ENCODE measurements at places on chromosomes 1 and 21. TPM values are rescaled to one million over a fixed set of nuclear protein-coding genes. Genes with fewer than 3 reads are reported as not detected.
A peak's percentile ranks its signal among the peaks of the same experiment; 100 is the strongest.

MAN1C1 gene
- 3.6 TPM for total RNA-seq

DNA sequence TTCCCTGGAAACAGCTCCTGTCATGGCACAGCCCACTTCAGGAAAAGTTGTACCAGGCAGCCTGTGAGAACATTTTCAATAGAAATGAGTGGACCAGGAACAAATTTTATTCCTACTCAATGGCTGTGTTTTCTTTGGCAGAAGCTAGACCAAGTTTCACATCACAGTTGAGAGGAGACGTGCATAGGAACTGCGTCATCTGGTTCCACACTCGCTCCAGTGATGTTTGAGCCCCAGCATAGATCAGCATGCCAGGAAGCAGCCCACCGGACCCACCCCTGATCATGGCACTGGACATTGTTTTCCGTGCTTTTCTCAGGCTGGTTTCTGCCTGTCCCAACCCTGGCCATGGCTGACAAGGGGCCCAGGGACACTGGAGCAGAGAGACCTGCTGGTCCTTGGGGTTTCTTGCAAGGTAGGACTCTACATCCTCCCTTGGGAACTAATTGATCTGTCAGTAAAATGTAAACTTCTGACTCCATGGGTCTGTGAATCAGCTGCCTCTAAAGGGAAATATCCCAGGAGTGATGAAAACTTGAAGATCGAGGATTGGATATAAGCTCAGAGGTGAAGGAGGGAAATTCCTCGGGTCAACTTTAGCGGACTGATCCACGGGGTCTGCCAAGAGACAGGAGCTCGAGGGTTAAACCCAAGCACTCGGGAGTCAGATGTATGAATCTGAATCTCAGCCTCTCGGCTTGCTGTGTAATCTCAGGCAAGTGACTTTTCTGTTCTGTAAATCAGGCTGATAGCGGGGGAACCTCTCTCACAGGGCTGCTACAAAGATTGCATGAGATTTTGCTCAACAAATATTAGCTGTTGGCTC, 35.7 kb downstream of the NEK2 start:
- H3K27ac ChIP-seq = no peak overlapping the region
- H3K4me3 ChIP-seq = no peak overlapping the region
- no peaks in the 10 kb centered on the region for H3K27me3 ChIP-seq
- no peaks in the 10 kb centered on the region for H3K36me3 ChIP-seq
- no peak for DNase-seq

PYGO2 gene
- 21.6 TPM for total RNA-seq

DNA sequence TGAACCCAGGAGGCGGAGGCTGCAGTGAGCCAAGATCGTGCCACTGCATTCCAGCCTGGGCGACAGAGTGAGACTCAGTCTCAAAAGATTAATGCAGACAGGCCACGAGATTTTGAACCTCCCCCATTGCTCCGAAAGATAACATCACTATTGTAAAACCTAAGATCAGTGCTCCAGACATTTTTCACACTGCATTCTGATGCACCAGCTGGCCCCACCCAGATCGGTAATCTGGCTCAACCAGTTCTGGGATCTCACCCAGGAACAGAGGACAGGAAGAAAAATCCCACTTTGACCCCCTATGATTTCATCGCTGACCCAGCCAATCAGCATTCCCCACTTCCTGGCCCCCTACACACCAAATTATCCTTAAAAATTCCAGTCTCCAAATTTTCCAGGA, 10.7 kb upstream of the CSRP1 start:
- H3K27me3 ChIP-seq = no peaks in the 10 kb centered on the region
- H3K4me3 ChIP-seq = no peak overlapping the region
- H3K27ac ChIP-seq = no peak overlapping the region
- no peaks in the 10 kb centered on the region for H3K36me3 ChIP-seq
- no peak for DNase-seq

CELSR2 gene
- 9.7 TPM for total RNA-seq

GPN2 gene
- total RNA-seq = 32.4 TPM

KCNE2 gene
- total RNA-seq = 0.60 TPM

GRCh38 chr1:116706123-116706522, 38.6 kb upstream of the IGSF3 start:
- no peak overlapping the region for H3K27ac ChIP-seq
- no peaks in the 10 kb centered on the region for H3K36me3 ChIP-seq
- H3K27me3 ChIP-seq = no peaks in the 10 kb centered on the region
- no peaks in the 10 kb centered on the region for H3K4me1 ChIP-seq
- no peak for DNase-seq

DNA sequence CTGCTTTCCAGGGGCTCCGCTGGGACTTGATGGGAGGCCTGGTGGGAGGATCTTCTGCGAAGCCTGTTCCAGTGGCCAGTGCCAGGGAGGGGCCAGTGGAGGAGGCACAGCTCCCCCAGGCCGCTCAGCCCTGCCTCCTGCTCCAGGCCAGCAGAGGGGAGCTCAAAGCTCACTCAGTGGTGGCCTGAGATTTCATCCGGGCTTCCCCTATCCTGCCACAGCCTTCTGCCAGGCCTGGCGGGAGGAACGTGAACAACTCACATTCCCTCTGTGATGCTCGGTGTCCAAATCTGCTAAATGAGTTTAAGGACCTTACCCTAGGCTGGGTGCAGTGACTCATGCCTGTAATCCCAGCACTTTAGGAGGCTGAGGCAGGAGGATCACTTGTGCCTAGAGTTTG, 3.3 kb downstream of the CLCNKB start:
- H3K4me1 ChIP-seq = peaks cover 11% of the 10 kb centered on the region
- no peak overlapping the region for H3K27ac ChIP-seq
- H3K36me3 ChIP-seq = no peaks in the 10 kb centered on the region
- no peak overlapping the region for H3K4me3 ChIP-seq
- no peak for DNase-seq
- peaks cover 3% of the 10 kb centered on the region for H3K27me3 ChIP-seq

- H3K27me3 ChIP-seq = no peaks in the 10 kb centered on the region
- H3K36me3 ChIP-seq = no peaks in the 10 kb centered on the region
- H3K4me3 ChIP-seq = no peak overlapping the region
- no peak overlapping the region for H3K27ac ChIP-seq
- no peaks in the 10 kb centered on the region for H3K4me1 ChIP-seq
Measured at GRCh38 chr1:203442821-203443220, 32.8 kb upstream of the PRELP start.

GRCh38 chr1:179599623-179600249, 8.1 kb downstream of the TDRD5 start:
- H3K27ac ChIP-seq = no peak overlapping the region
- no peak for DNase-seq
- peaks cover 2% of the 10 kb centered on the region for H3K27me3 ChIP-seq
- H3K4me1 ChIP-seq = no peaks in the 10 kb centered on the region

DNA sequence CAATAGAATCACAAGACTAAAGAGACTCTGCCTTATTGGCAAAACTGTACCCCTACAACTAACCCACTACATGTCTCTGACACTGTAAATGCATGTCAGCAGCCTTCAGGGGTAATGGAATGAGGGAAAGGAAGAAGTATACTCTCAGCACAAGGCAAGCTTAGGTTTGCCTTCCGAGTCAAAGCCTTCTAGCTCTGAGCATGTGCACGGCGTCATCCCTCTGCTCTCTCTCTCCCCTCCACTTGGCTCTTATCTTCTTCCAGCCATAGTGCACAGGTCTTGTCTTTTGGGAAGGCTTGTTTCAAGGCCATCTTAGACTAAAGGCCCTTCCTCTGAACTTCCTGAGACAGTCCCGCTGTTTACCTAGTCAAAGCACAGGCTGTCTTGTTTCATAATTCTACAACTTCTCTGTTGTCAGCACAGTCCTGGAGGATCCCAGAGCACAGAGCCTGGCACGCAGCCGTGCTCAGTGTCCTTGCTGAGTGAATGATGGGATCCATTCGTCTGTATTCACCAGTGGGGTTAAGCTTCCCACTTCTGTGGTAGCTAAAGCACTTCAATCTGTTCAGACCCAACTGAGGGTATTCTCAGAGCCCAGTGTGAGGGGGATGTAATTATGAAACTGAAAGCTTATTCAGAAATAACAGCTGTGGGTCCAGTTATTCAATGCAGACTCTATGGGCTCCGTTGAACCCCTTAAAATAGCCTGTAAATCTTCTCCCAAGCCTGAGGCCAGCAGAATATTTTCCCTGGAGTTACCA, 166.5 kb upstream of the PLD5 start:
- no peak for DNase-seq
- no peaks in the 10 kb centered on the region for H3K4me1 ChIP-seq
- H3K27ac ChIP-seq = no peak overlapping the region
- H3K36me3 ChIP-seq = no peaks in the 10 kb centered on the region
- no peaks in the 10 kb centered on the region for H3K27me3 ChIP-seq
- H3K4me3 ChIP-seq = no peak overlapping the region

- H3K36me3 ChIP-seq = no peaks in the 10 kb centered on the region
- no peaks in the 10 kb centered on the region for H3K27me3 ChIP-seq
- no peak for DNase-seq
- no peak overlapping the region for H3K4me3 ChIP-seq
Measured at GRCh38 chr1:106249365-106249764, 807.1 kb upstream of the PRMT6 start.

VHLL gene
- total RNA-seq = 0.42 TPM

DNA sequence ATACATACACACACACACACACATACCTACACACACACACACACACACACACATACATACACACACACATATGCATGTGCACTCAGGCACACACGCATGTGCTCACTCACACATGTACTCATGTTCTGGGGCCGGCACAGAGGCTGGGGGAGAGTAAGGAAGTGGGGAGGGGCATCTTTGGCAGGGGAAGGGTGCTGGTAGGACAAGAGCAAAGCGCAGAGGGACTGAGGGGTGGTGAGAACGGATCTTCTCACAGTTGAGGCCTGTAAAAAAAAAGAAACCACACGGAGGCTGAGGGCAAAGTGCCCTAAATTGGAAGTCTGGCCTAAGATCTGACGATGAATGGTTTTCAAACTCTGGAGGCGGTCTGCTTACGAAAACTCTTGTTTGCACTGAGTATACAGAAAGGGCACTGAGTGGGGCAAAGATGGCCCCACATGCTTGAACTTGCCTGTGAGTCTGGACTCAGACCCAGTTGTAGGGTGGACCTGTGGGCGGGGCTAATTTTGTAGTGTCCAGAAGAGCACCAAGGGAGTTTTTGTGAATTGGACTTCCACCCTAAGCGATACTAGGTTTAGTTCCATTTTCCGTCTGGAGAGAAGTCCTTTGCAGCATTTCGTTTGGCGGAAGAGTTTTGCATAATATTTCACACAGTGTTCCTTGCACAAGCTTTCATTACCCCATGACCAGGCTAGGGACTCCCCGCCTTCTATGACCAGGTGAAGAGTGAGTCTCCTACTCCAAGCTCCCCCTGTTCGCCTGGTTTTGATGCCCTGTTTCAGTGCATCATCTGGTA, 79.3 kb upstream of the LYST start:
- H3K4me1 ChIP-seq = peaks cover 47% of the 10 kb centered on the region
- no peaks in the 10 kb centered on the region for H3K27me3 ChIP-seq
- H3K36me3 ChIP-seq = no peaks in the 10 kb centered on the region
- DNase-seq = no peak
- H3K4me3 ChIP-seq = no peak overlapping the region
- peak overlapping the region; percentile 42 for H3K27ac ChIP-seq

- no peaks in the 10 kb centered on the region for H3K27me3 ChIP-seq
- H3K4me1 ChIP-seq = peaks cover 36% of the 10 kb centered on the region
- H3K4me3 ChIP-seq = no peak overlapping the region
- DNase-seq = no peak
Measured at GRCh38 chr1:77976433-77977076, 2.3 kb downstream of the FUBP1 start.

DNA sequence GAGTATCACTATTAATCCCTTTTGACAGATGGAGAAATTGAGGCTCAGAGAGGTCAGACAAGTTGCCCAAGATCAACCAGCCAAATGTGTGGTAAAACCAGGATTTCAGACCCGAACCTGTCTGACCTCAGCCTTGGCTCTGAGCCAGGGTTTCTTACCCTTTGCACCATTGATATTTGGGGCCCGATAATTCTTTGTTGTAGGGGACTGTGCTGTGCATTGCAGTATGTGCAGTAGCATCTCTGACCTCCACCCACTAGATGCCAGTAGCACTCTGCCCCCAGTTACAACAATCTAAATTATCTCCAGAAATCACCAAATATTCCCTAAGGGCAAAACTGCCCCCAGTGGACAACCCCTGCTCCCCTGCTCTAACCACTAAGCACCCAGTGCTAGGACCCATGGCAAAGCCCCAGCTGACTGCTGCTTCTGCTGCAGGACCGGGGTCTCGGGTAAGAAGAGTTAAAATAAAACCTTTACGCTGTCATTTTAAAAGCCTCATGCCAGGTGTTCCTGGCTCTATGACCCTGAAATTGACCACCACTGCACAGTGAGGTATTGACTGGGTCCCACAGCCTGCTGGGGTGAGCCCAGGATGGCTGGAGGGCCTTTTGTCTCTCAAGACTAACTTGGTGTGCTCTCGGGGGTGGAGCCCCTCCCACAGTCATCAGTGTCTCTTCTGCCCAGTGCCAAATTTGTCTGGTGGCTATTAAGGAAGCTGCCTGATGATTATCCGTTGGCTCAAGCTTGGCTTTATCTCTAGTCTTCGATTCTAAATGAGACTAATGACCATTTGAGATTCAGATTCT, 5.6 kb upstream of the MAN1C1 start:
- no peak overlapping the region for H3K4me3 ChIP-seq
- no peak for DNase-seq
- peaks cover 28% of the 10 kb centered on the region for H3K4me1 ChIP-seq
- H3K36me3 ChIP-seq = no peaks in the 10 kb centered on the region

DNA sequence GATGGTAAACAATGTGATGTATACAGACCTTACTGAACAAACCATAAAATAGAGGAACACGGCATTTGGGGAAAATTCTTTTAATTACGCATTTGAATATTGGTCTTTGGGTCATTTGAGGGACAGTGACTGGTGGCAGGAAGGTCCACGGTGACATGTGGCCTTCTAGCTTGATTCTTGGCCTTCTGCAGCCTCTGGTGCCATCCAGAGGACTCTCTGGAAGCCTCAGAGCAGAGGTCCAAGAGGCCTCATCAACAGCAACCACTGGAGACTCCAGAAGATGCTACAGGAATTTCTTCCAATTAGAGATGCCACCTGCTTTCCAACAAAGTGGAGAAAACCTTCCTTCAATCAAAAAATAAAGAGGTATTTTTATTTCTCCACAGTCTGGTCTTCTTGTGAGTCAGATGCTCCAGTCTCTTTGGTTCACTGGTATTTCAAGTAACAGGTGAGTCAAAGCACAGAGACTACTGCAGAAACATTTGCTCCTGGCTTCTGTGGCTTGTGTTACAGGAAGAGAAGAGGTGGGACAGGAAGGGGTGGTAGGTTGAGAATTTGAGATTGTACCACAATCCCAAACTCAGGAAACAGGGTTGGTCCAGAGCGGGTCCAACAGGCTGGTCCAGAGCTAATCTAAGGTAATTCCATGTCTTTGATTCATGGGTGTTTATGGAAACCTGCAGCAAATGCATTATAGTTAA, 2.7 kb upstream of the F5 start:
- H3K4me1 ChIP-seq = peaks cover 12% of the 10 kb centered on the region
- H3K27me3 ChIP-seq = peaks cover 9% of the 10 kb centered on the region
- H3K27ac ChIP-seq = no peak overlapping the region
- no peaks in the 10 kb centered on the region for H3K36me3 ChIP-seq
- no peak for DNase-seq

- H3K27me3 ChIP-seq = no peaks in the 10 kb centered on the region
- no peak overlapping the region for H3K4me3 ChIP-seq
- no peak overlapping the region for H3K27ac ChIP-seq
- H3K4me1 ChIP-seq = no peaks in the 10 kb centered on the region
- no peak for DNase-seq
- H3K36me3 ChIP-seq = peaks cover 18% of the 10 kb centered on the region
Measured at GRCh38 chr1:150660584-150660983, 31.2 kb upstream of the ENSA start.

VAV3 gene
- 101 TPM for total RNA-seq
